ENCODE measurements at places on chromosomes 4 and X.

- DNase-seq, result no peak
Observed at GRCh38 chrX:53717205-53717604, 30.7 kb upstream of the HUWE1 start.

GRCh38 chr4:187826725-187827124 is 168.8 kb upstream of the ZFP42 start:
- peak; percentile 12 for DNase-seq

DNA sequence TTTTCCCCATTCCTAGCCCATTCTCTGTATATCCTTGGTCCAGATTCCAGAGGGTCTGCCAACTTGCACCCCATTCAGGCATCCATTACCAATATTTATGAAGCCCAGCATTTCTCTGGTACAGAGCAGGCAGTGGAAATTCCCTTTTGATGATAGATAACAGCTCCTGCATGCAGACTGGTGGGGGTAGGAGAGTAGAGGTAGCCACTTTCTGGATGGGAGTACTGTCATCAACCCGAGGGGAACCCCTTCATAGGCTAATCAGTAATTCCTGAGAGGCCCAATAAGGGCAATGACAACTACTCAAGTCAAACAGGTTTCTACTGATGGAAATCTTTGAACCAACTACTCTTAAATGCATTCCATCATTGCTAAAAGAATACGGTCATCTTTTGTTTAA is 63.7 kb downstream of the COL25A1 start:
- DNase-seq, result no peak

GRCh38 chr4:47451657-47452056 is 11.8 kb downstream of the COMMD8 start:
- DNase-seq, result no peak

- no peak for DNase-seq
Observed at GRCh38 chrX:152520653-152521052, 69.5 kb upstream of the GABRA3 start.

GRCh38 chr4:172050911-172051310 is 237.7 kb downstream of the GALNTL6 start:
- DNase-seq, result no peak

DNA sequence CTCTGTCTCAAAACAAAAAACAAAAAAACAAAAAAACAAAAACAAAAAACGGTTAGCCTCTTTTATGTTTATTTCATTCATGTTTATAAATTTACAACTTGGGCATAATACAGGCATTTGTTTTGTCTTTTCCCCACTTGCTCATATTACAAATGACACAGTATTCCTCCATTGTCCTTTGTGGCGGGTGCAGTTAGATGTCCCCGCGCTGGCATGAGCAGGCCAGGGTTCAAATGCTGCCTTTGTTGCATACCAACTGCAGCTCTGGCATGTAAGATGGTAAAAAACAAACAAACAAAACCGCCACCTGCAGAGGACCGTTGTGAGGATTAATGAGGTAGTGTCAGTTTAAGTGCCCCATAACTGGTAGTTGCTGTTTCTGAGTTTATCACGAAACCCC is 16.1 kb upstream of the HPF1 start:
- no peak for DNase-seq

- DNase-seq, result no peak
Observed at GRCh38 chr4:6155996-6156750, 44.2 kb downstream of the JAKMIP1 start.

DNA sequence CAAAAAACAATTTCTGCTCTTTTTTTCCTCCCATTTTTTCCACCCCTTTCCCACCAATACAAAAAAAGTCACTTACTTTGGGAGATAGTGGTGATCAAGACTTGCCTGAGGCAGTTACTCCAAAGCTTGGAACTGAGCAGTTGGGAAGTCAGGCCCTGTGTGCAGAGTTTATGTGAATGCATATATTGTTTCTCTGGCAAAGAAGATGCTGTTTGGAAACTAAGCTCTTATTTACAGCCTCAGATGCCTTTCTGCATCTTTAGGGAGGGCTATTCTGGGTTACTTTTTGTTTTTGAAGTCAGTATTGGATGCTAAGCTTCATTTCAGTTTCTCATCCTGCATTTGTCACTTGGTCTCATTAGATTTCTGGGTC is 136.3 kb downstream of the ZNF330 start:
- no peak for DNase-seq

GRCh38 chr4:71259911-71260331 is 78.9 kb upstream of the SLC4A4 start:
- DNase-seq, result no peak

DNA sequence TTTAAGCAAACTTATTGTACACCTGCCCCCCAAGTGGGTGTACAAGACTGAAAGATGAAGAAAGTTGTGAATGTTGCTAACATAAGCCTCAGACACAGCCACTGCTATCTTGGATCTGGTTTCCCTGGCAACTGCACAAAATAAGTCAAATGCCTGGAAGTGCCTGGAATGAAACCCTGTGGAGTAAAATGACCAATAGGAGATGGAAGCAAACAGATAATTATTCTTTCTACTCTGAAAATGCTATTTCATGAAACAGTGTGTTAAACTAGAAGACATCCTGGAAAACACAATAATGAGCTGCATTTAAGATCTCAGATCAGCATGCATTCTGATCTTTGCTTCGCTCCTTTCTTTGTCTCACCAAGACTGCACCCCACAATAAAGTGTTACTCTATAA is 1016.0 kb downstream of the ARAP2 start:
- DNase-seq, result no peak

- DNase-seq, result no peak
Observed at GRCh38 chr4:77728420-77728819, 90.7 kb downstream of the CNOT6L start.

DNA sequence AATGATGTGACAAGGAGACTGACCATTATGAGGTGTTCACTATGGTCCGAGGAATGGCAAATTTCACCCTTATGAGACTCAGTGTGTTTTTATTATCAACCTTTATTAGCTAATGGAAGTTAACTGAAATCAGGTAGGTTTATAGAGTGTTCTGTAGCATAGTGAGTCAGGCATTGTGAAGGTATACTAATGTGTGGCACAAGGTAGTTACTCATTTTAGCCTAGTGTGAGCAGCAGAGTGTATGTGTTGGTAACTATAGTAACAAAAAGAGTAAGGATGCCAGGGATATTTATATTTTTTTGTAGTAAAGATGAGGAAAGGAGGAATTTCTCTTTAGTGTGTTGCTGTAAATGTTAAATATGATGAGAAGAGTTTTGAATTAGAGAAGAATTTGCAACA is 12.0 kb downstream of the PDLIM5 start:
- DNase-seq, result no peak

DNA sequence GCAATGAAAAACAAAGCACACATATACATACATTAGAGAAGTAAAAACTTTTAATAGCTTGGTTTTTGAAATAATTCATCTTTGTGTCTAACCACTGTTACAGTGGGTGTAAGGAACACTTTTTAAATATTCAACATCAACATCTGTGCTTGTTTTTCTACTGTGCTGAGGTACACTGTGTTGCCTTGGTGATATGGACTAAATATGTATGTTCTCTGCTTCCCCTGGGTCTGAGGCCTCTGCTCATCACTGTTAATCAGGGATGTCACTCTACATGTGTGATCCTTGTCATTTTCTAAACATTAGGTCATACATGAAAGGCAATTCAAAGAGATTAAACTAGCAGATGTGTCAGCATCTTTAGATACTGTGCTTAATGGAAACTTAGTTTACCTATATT is 10.9 kb downstream of the MCTS1 start:
- DNase-seq, result no peak

DNA sequence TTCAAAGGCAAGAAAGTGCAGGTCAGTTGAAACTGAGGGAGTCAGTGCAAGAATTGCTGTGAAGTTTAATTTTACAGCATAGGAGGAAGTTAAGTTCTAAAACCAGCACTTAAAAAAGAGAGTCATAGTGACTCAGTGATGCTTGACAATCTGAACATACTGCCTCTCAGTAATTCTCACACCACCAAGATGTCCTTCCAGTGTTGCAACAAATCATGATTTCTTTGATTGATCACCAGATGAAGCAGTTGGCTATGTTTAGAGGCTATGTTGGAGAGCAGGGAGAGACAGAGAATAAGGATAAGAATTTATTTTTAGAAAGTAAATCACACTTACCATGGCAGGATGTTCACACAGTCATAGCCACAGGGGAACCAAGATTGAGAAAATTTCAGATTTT is 13.2 kb downstream of the TRIM2 start:
- DNase-seq, result no peak

GRCh38 chr4:76201276-76201675 is 12.3 kb downstream of the SCARB2 start:
- DNase-seq, result no peak

DNA sequence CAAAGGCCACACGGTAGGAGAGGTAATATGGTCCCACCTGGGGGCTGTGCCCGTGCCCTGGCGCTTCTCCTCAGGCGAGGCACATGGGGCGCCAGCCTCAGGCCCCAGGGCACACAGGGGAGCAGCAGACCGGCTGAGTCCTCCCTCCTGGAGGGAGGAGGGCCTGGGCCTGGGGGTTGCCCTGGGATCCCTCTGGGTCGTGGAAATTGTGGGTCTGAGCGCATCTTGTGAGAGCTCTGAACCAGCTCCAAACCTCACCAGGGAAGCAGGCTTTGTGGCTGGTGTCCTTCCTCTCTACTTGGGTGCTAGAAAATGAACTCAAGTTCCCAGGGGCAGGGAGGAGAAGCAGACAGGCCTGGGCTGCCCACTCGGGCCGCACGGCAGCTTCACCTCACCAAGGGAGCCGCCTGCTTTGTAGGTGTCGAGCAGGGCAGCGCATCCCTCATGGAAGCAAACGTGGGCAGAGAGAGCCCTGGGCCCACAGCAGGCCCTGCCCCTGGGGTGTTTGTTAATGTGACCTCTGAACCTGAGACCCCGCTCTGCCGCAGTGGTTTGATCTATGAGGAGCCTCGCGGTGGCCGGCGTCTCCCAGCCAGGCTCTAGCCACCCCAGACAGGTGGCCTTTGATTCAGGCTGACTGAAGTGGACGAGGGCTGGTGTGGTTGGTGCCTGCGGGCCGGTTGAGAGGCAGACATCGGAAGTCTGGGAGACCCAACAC is 10.8 kb downstream of the HTRA3 start:
- no peak for DNase-seq

- no peak for DNase-seq
Observed at GRCh38 chr4:117691572-117692351, 342.5 kb upstream of the NDST3 start.

- DNase-seq, result no peak
Observed at GRCh38 chrX:53584891-53585290, 101.6 kb downstream of the HUWE1 start.

DNA sequence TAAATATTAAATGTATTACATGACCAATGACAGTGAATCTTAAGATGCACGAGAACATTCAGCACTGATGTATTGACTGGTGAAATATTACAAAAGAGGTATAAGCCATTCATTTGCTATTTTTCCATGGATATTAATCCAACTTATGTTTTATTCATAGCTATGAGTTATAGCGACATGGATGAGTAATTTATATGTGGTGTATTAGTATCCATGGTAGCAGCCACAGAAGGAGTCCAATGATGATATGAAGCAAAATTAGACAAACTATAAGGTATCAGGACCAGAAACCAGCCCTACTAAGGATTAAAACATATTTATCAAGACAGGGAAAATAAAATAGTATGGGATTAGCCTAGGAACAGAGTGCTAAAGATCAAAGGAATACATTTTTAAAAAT is 50.7 kb downstream of the THAP9 start:
- DNase-seq, result no peak

DNA sequence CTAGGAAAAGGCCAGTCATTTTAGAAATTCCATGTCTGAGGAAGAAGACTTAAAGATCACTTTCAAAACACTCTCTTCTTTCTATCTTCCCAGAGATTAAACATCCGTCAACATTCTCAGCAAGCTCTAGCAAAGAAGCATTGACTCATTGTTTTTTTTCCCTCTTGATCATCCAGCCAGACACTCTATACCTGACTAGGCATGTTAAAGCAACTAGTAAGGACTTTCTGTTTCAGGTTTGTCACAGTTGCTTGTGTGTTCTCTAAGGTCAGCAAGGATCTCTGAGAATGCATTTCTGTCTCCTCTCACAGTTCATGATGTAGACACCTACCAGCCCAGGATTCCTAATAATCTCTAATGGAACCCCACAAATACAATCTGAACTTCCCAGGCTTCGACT is 112.2 kb downstream of the IL13RA2 start:
- DNase-seq, result no peak

- DNase-seq, result no peak
Observed at GRCh38 chr4:113481820-113482219, 279.7 kb downstream of the CAMK2D start.

DNA sequence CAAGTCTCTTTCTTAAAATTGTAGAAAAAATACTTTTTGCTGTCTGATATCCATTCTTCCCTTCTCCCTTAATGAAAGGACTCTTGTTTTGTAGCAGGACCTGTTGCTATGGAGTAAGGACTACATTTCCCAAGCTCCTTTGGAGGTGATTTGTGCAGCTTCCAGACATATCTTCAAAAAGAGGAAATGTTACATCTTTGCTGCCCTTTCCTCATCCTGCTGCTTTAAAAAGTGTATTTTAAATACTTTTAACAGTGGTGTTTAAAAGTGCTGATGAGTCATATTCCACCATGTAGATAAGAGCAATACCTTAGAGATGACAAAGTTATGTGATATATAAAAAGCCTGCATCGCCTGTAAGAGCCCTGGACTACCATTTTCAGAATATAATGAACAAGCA is 98.7 kb downstream of the CFAP299 start:
- no peak for DNase-seq

GRCh38 chrX:48573690-48574269 is 504 bp upstream of the RBM3 start:
- no peak for DNase-seq

DNA sequence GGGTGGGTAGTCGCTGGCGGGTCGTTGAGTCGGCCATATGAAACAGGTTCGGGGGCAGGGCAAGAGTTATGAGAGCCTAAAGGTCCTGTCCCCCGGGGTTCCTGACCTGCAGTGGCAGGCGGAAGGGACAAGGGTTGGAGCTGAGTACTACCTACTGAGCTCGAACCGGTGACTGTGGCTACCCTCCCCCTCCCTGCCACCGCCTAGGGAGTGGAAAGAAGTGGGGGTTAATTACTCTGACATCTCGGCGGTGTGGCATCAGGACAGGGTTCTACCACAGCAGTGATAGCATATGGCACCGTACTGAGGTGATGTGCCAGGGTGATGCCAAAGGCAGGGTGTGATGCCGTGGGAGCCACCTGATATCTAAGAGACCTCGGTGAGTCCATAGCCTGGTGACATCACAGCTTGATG is 307 bp downstream of the ATG4A start:
- DNase-seq, result no peak

GRCh38 chr4:11397819-11398610 is 30.7 kb downstream of the HS3ST1 start:
- DNase-seq, result no peak

DNA sequence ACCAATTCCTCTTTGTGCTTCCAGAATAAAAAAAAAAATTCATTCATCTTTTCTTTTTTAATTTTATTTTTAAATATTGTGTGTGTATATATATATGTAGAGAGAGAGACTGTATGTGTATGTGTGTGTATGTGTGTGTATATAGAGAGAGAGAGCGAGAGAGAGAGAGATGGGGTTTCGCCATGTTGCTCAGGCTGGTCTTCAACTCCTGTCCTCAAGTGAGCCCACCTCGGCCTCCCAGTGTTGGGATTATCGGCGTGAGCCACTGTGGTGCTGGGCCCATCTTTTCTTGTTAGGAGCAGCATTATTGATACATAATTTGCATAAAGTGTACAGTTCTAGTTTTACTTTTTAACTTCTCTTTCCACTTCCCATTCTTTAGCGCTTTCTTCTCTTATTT is 33.6 kb downstream of the KDM6A start:
- DNase-seq, result no peak

- no peak for DNase-seq
Observed at GRCh38 chr4:70927502-70928137, 25.5 kb downstream of the MOB1B start.

Data from NCI-H460 (cell line).